ENCODE measurements at places on chromosomes 5 and 9. TPM values are rescaled to one million over a fixed set of nuclear protein-coding genes. Genes with fewer than 3 reads are reported as not detected.

The OR1J2 gene
- not detected for total RNA-seq

The SLC36A3 gene
- total RNA-seq, result not detected

The ZNF483 gene
- total RNA-seq, result 2.3 TPM

The DOCK8 gene
- total RNA-seq, result 110 TPM

The SLC22A5 gene
- 3.1 TPM for total RNA-seq

The CD74 gene
- total RNA-seq, result 316 TPM

The PCDHA1 gene
- not detected for total RNA-seq

The PDE6A gene
- total RNA-seq, result not detected

The HTR1A gene
- not detected for total RNA-seq

DNA sequence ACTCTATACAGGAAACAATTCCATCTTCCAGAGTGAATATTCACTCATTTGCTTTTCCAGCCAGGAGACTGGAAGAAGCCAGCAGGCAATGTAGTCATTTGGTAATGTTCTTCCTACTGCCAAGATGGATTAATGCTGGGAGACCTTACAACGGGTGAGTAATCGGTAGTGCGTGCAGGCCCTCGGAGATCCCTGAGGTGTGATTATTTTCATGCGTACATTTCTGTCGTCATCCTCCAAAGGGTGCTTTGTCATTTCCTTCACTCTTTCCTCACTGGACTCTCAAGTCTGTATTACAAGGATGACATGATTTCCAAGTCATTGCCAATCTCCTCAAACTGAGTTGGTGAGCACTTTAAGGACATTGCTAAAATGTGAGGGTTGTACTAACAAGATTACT, 263.5 kb downstream of the CWC27 start:
- no peak overlapping the region for H3K27ac ChIP-seq
- no peaks in the 10 kb centered on the region for H3K27me3 ChIP-seq
- no peaks in the 10 kb centered on the region for H3K36me3 ChIP-seq
- H3K4me3 ChIP-seq, result no peak overlapping the region

- DNase-seq, result no peak
- no peak overlapping the region for H3K27ac ChIP-seq
- H3K4me1 ChIP-seq, result peaks cover 2% of the 10 kb centered on the region
- no peak overlapping the region for H3K4me3 ChIP-seq
- no peaks in the 10 kb centered on the region for H3K27me3 ChIP-seq
- H3K36me3 ChIP-seq, result no peaks in the 10 kb centered on the region
Observed at GRCh38 chr5:115382989-115383388, 86.5 kb upstream of the CCDC112 start.

DNA sequence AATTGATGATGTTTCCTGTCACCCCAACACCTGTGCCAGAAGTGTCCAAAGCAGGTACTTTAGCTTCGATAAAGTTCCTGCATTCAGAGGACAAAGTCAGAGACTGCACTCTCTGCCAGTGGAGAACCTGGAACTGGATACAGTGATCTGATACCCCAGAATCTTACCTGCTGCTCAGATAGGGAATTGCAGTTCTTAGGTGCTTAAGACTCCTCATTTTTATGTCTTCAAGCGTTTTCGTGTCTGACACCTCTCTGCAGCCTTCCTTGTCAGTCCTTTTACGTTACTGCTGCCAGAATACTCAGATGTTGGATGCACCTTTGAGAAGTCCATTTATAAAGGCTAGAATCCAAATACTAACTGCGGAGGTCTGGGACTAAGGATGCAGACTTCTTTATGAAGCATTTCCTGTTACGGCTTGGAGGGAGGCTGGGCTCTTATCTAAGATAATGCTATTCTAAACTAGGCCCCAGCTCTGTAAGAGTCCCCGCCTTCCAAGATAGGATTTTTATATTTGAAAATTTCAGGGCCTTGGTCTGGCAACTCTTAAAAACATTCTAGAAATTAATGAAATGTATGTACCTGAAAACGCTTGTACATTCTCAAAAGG, 1.9 kb downstream of the ISOC1 start:
- peak overlapping the region; percentile 41 for H3K4me3 ChIP-seq
- no peak for DNase-seq
- no peak overlapping the region for H3K27ac ChIP-seq
- H3K36me3 ChIP-seq, result peaks cover 1% of the 10 kb centered on the region
- peaks cover 35% of the 10 kb centered on the region for H3K4me1 ChIP-seq

DNA sequence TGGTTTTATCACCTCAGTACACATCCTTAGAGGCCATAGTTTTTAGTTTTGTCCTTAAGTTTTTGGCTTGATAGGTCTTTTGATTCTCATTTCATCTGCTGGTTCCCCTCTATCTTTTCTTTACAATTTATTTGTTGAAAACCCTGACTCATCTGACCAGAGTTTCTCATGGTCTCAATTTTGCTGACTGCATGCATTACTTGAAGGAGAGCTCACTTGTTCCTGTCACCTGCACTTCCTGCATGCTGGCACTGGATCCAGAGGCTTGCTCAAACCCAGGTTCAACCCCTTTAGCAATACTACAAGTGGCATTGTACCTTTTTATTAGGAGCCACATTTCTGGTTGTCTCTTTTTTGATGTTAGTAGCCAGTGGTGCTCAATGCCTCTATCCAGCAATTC, 26.7 kb downstream of the FBXO10 start:
- H3K36me3 ChIP-seq, result no peaks in the 10 kb centered on the region
- H3K4me3 ChIP-seq, result no peak overlapping the region
- H3K27me3 ChIP-seq, result no peaks in the 10 kb centered on the region
- no peaks in the 10 kb centered on the region for H3K4me1 ChIP-seq
- no peak overlapping the region for H3K27ac ChIP-seq
- DNase-seq, result no peak

DNA sequence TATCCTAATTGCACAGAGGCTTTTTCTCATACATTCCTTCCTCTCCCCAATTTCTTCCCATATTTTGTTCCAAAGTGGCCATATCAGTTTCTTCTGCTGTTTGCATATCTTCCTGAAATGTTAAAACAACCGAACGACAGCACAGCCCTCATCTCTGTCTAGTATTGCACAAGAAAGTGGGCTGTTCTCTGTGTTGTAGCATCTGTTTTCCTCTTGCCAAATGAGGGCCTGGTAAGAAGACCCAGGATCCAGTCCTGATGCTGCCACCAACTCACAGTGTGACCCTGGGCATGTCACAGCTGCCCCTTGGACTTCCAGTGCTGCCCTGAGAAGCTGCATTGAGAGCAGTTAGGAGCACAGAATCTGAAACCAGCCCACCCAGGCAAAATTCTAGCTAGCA, 4.1 kb downstream of the SLC31A2 start:
- H3K27ac ChIP-seq, result no peak overlapping the region
- no peaks in the 10 kb centered on the region for H3K27me3 ChIP-seq
- H3K4me1 ChIP-seq, result peaks cover 30% of the 10 kb centered on the region

DNA sequence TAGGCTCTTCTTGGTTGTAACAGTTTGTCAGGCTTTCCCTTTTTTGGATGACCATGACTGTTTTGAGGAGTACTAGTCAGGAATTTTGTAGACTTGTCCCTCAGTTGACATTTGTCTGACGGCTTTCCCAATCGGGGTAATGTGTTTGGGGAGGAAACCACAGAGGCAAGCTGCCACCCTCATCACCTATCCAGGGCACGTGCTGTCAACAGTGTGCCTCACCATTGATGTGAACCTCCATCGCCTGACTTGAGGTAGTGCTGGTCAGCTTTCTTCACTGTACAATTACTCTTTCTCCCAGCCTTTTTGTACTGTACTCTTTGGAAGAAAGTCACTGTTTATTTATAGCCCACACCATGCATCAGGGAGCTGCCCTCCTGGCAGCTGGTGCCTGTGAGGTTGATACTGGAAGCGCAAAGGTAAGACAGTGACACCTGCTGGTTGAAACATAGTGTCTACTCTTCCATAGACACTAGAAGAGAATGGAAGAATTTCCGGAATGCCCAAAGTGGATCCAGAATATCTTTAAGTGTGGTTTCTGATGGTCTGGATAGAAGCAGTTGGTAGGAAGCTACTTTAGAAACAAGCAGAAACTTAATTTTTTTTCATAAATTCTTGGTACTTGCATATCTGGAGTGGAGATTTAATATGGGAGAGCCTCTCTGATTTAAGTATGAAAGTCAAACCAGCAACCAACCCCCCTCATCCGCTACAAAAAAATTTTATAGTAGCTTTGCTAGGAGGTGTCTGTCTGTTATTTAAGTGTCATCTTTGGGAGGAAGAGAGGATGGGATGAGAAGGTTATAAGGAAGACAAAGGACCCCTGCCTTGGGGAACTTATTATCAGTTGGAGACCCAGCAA, 69.3 kb downstream of the SNX30 start:
- peak; percentile 17 for DNase-seq
- H3K27me3 ChIP-seq, result no peaks in the 10 kb centered on the region
- no peak overlapping the region for H3K4me3 ChIP-seq
- no peak overlapping the region for H3K27ac ChIP-seq
- H3K36me3 ChIP-seq, result peaks cover 8% of the 10 kb centered on the region

DNA sequence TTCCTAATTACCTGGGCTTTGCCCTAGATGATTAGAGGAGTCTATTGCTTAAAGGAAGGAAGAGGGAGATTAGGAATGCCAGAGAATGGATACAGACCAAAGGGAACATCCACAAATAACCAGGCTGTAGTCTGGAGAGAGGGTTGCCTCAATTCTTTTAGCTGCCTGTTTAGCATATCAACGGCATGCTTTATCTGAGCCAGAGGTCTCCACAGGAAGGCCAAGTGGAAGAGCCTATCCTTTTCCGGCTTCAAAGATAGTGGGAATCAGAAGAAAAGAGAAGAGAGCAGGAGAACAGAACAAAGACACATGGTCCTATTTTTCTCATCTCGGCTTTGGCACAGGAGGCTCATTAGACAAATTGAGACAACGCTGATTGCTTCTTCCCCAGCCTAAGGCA, 142.4 kb downstream of the NMUR2 start:
- no peak overlapping the region for H3K4me3 ChIP-seq
- H3K27ac ChIP-seq, result no peak overlapping the region
- H3K27me3 ChIP-seq, result peaks cover 3% of the 10 kb centered on the region
- H3K4me1 ChIP-seq, result no peaks in the 10 kb centered on the region
- H3K36me3 ChIP-seq, result no peaks in the 10 kb centered on the region
- no peak for DNase-seq

GRCh38 chr9:72856972-72857623, 95.8 kb downstream of the ALDH1A1 start:
- H3K36me3 ChIP-seq, result no peaks in the 10 kb centered on the region
- no peaks in the 10 kb centered on the region for H3K27me3 ChIP-seq
- no peak overlapping the region for H3K4me3 ChIP-seq
- DNase-seq, result peak; percentile 26

- DNase-seq, result no peak
- H3K27ac ChIP-seq, result no peak overlapping the region
- H3K4me1 ChIP-seq, result no peaks in the 10 kb centered on the region
- no peaks in the 10 kb centered on the region for H3K36me3 ChIP-seq
- H3K27me3 ChIP-seq, result no peaks in the 10 kb centered on the region
- no peak overlapping the region for H3K4me3 ChIP-seq
Observed at GRCh38 chr9:18610956-18611355, 137.0 kb downstream of the ADAMTSL1 start.

- H3K27ac ChIP-seq, result no peak overlapping the region
- H3K27me3 ChIP-seq, result no peaks in the 10 kb centered on the region
- H3K4me3 ChIP-seq, result no peak overlapping the region
- DNase-seq, result no peak
- H3K36me3 ChIP-seq, result peaks cover 19% of the 10 kb centered on the region
Observed at GRCh38 chr9:32455738-32456137, 70.3 kb downstream of the RIGI start.

DNA sequence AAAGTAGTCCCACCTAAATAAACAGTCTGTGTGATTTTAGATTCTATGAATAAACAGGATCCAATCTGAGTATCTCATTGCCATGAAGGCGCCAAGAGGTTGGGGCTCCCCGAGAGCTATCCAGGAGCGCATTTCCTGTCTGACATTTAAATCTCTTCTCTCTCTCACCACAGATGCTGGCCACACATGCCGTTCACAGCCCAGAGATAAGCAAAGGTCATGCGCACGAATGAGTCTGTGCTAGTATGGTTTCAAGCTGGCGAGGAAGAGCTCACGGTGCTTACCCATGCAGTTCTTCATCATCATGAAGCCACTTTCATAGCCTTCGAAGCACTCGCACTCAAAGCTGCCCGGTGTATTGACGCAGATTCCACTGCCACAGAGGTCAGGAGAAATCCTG, 199.4 kb downstream of the FBN2 start:
- H3K27me3 ChIP-seq, result no peaks in the 10 kb centered on the region
- no peaks in the 10 kb centered on the region for H3K4me1 ChIP-seq
- H3K36me3 ChIP-seq, result no peaks in the 10 kb centered on the region

DNA sequence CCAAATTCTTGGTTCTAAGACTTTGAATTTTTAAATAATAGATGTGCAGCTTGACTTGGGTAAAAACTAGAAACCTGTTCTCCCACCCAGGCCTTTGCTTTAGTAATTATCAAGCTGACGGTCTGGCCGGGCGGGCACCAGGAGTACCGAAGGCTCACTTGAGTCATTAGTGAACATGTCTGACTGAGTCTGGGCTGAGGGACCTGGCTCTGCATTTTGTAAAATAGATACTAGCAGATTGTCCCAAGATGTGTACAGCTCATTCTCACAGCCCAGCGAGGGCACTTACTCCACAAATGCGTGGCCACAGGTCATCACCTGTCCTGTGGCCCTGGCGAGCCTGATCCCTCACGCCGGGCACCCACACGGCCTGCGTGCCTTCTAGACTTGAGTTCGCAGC, 216.2 kb downstream of the FANCC start:
- DNase-seq, result no peak
- no peak overlapping the region for H3K27ac ChIP-seq
- H3K4me1 ChIP-seq, result no peaks in the 10 kb centered on the region
- H3K27me3 ChIP-seq, result no peaks in the 10 kb centered on the region
- no peaks in the 10 kb centered on the region for H3K36me3 ChIP-seq
- H3K4me3 ChIP-seq, result no peak overlapping the region

DNA sequence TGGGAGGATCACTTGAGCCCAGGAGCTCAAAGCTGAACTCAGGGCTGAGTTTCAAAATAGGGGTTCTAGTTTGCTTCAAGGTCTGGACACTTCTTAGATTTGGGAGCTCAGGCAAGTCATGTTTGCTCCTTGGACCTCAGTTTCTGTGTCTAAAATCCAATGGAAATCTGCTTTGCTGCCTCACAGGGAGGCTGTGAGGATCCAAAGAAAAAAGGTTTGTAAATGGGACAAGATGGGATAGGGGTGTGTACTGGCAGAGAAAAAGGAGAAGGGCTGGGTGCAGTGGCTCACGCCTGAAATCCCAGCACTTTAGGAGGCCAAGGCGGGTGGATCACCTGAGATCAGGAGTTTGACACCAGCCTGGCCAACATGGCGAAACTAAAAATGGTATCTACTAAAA, 39.6 kb upstream of the SH3PXD2B start:
- DNase-seq, result no peak

DNA sequence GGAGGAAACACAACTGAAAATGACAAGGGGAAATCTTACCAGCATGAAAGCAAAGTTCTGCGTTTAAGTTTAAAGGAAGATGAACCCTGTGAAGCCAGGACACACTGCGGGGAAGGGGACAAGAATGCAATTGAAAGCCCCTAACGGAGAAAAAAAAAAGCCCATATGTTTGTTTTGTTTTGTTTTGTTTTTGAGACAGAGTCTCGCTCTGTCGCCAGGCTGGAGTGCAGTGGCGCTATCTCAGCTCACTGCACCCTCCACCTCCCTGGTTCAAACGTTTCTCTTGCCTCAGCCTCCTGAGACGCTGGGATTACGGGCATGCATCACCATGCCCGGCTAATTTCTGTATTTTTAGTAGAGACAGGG, 2.9 kb downstream of the STK10 start:
- no peaks in the 10 kb centered on the region for H3K27me3 ChIP-seq
- H3K36me3 ChIP-seq, result peaks cover 12% of the 10 kb centered on the region
- H3K27ac ChIP-seq, result peak overlapping the region; percentile 92
- peaks cover 62% of the 10 kb centered on the region for H3K4me1 ChIP-seq
- peak; percentile 41 for DNase-seq
